ENCODE measurements at places on chromosomes 2 and 18. TPM values are rescaled to one million over a fixed set of nuclear protein-coding genes. Genes with fewer than 3 reads are reported as not detected.

Gene LOXL3
- total RNA-seq: 8.0 TPM

Gene IL1R2
- not detected for total RNA-seq

Gene COLEC12
- total RNA-seq: 97.7 TPM

Gene ANKRD30B
- not detected for total RNA-seq

Gene REG3G
- total RNA-seq: not detected

GRCh38 chr2:199985625-199986207 lies 30.3 kb downstream of the MAIP1 start:
- no peak overlapping the region for H3K27ac ChIP-seq
- no peaks in the 10 kb centered on the region for H3K27me3 ChIP-seq
- no peak overlapping the region for H3K4me3 ChIP-seq
- H3K4me1 ChIP-seq: no peaks in the 10 kb centered on the region
- no peaks in the 10 kb centered on the region for H3K36me3 ChIP-seq

DNA sequence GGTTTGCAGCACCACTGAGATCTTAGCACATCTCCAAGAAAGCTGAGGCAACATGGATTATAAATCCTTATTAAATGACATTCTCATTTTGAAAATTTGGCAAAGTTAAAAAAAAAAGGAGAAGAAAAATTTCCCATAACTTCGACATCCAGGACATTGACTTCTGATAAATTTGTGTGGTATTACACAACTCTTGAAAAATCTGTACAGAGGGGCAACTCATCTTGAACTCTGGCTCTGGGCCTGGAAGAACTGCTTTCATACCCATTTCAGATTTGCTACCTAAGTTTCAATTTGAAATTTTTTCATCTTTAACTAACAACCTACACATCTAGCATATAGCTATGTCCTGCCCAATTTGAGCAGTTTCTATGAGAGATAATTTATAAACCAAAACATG lies 118.0 kb upstream of the UGP2 start:
- no peaks in the 10 kb centered on the region for H3K4me1 ChIP-seq
- no peaks in the 10 kb centered on the region for H3K36me3 ChIP-seq
- no peak for DNase-seq
- H3K27me3 ChIP-seq: no peaks in the 10 kb centered on the region

DNA sequence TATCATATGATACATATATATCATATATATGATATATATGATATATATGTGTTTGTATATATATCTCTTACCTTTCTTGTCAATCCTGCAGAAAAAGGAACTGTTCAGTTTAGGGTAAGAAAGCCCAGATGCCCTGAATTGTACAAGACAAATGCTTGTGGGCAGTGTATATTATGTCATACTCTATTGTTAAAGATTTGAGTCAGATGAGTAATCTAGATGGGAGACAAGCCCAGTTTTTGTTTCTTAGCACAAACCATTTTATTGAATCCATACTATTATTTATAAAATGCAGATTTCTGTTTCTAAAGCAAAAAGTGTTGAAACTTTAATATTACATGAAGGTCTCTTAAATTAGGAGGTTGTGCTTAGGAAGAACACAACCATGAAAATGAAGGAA lies 90.6 kb downstream of the VRK2 start:
- peaks cover 20% of the 10 kb centered on the region for H3K36me3 ChIP-seq
- H3K4me3 ChIP-seq: no peak overlapping the region
- H3K27ac ChIP-seq: no peak overlapping the region

DNA sequence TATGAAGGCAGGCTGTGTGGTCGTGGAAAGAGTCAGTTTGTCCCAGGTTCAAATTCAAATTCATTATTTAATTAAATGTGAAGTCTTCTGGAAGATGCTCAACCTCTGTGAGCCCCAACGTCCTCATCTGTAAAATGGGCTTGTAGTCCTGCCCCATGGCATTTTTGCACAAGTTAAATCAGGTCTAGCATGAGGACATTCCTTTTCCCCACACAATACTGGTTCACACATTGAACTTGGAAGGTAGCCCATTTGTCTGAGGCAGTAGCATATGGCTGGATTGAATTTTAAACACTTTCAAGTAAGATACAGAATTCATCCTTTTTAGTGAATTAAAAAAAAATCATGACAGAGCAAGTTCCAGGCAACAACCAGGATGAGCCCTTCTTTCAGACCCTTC lies 665.4 kb upstream of the HS6ST1 start:
- no peak for DNase-seq
- H3K36me3 ChIP-seq: no peaks in the 10 kb centered on the region
- no peak overlapping the region for H3K4me3 ChIP-seq
- no peak overlapping the region for H3K27ac ChIP-seq
- no peaks in the 10 kb centered on the region for H3K27me3 ChIP-seq

- H3K4me3 ChIP-seq: no peak overlapping the region
- no peaks in the 10 kb centered on the region for H3K36me3 ChIP-seq
- peaks cover 4% of the 10 kb centered on the region for H3K4me1 ChIP-seq
- no peak for DNase-seq
These were observed 95.3 kb upstream of the GLS start for GRCh38 chr2:190785334-190785733.

DNA sequence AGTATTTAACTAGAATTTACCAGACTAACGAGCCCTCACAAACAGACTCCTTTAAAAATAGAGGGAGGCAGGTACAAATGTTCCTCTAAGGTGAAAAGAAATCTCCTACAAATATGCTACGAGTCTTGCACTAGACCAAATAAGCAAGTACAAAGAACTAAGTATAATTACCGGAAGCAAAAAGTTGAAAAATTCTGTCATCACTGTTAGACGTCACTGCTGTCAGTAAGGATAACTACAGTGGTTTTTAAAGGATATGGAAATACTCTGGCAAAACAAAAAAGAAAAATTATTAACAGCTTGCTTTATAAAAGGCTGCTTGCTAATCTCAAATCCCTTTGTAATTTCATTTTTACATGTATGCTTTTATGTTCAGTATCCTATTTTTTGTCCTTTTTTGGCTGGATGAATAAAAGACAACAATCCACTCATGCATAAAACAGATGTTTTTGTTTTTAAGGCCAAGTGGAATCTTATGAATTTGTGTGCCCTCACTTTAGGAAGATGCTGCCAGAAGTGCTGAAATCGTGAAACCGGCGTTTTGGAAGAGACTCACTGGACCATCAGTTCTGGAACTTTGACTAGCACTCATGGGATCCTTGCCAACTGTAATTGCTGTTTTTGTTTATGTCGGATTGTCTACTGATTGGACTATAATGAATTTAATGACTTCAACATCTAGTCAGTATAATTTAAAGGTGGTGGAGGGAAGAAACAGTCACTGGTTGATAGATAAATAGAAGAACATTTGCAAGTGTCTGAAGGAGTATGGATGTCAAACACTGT lies 6.7 kb downstream of the ZNF521 start:
- H3K27ac ChIP-seq: no peak overlapping the region
- no peaks in the 10 kb centered on the region for H3K4me1 ChIP-seq
- H3K36me3 ChIP-seq: no peaks in the 10 kb centered on the region
- peaks cover 18% of the 10 kb centered on the region for H3K27me3 ChIP-seq
- H3K4me3 ChIP-seq: no peak overlapping the region

DNA sequence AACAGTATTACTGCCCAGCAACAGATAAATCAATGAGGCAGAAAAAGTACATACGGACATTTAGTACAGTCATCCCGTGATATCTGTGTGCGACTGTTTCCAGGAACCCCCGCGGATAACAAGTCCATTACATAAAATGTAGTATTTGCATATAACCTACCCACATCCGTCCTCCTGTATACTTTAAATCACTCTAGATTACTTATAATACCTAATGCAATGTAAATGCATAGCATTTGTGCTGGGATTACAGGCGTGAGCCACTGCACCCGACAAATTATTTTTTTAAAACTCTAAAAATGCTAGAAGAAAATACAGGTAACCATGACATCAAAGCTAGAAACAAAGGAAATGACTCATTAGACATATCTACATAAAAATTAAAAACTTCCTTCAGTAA lies 91.6 kb downstream of the FAM161A start:
- no peaks in the 10 kb centered on the region for H3K36me3 ChIP-seq
- H3K4me1 ChIP-seq: no peaks in the 10 kb centered on the region
- DNase-seq: no peak
- H3K4me3 ChIP-seq: no peak overlapping the region
- H3K27me3 ChIP-seq: peaks cover 5% of the 10 kb centered on the region
- H3K27ac ChIP-seq: no peak overlapping the region

GRCh38 chr2:219158025-219158424 lies 2.6 kb downstream of the NHEJ1 start:
- no peak for DNase-seq
- H3K4me3 ChIP-seq: no peak overlapping the region
- H3K4me1 ChIP-seq: peaks cover 5% of the 10 kb centered on the region
- peaks cover 13% of the 10 kb centered on the region for H3K27me3 ChIP-seq
- H3K27ac ChIP-seq: no peak overlapping the region

DNA sequence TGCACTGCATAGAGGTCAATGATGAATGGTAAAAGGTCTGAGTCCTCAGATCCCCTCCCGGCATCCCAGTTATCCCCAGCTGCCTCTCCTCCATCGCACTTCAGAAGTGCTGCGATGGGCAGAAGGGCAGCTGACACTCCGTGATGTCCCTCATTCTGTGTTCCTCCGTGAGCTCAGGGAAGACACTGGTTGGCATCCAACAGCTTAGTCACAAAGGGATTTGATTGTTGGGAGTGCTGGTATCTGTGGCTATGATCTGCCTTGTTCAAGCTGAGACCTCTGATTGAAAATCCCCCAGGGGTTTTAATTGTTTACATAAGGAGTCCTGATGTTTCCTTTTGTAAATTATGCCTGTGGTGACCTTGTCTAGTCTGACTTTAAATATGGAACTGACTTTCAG lies 19.0 kb upstream of the SAG start:
- H3K27ac ChIP-seq: no peak overlapping the region
- H3K27me3 ChIP-seq: no peaks in the 10 kb centered on the region
- H3K4me1 ChIP-seq: peaks cover 10% of the 10 kb centered on the region
- no peak overlapping the region for H3K4me3 ChIP-seq

- H3K36me3 ChIP-seq: peaks cover 7% of the 10 kb centered on the region
- no peaks in the 10 kb centered on the region for H3K27me3 ChIP-seq
- no peaks in the 10 kb centered on the region for H3K4me1 ChIP-seq
- no peak for DNase-seq
- no peak overlapping the region for H3K4me3 ChIP-seq
These were observed 13.5 kb downstream of the GAD1 start for GRCh38 chr2:170830166-170830565.

DNA sequence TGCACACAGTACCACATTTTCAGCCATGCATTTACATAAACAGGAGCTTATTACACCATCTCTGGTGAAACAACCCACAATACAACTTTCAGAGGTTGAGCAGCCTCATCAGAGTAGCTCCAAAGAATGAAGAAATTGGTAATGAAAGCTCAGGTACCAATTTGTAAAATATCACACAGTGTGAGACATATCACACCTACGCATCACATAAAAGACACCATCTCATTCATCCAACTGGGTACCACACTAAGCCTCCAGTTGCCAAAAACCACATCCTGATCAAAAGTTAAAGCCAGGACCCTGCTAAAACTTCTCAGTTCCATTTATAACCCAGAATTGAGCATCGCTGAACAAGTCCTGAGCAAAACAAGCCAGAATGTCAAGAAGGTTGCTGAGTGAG lies 4.6 kb downstream of the TMEM163 start:
- no peaks in the 10 kb centered on the region for H3K36me3 ChIP-seq
- H3K27me3 ChIP-seq: peaks cover 71% of the 10 kb centered on the region
- H3K27ac ChIP-seq: no peak overlapping the region
- H3K4me3 ChIP-seq: no peak overlapping the region
- DNase-seq: no peak

DNA sequence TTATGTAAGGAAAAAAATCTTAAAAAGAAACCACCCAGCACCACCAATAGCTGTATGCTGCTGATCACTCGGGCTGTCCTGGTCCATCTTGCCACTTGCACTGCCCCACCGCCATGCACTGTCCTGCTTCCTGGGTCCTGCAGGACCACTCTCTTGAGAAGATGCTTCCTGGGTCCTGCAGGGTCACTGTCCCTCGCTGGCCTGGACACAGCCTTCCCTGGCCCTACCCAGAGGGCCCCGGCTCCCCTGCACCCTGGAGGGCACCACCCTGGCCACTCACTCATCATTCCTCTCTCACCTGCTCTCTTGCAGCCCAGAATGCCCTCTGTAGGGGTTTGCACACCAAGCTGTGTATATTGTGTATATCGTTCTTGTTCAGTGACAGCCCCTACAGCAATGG lies 2.4 kb upstream of the OTOS start:
- H3K4me3 ChIP-seq: no peak overlapping the region
- no peak for DNase-seq
- H3K36me3 ChIP-seq: no peaks in the 10 kb centered on the region
- no peaks in the 10 kb centered on the region for H3K4me1 ChIP-seq

DNA sequence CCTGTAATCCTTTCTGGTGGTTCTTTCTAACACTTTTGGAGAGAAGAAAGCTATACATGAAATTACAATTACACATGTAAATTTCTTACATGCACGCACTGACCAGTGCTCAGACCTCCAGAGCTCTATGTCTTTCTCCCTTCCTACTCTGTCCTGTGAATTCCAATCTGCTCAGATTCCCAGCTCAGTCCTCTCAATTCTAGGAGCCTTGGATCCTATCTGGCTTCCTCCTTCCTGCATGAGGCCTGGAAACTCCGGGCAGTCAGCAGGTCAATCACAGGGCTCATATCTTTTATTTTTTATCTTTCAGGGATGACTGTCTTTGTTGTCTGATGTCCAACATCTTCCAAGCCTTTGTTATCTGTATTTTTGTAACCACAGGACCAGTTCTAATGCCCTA lies 56.0 kb downstream of the NEURL3 start:
- H3K27me3 ChIP-seq: no peaks in the 10 kb centered on the region
- no peak for DNase-seq
- no peak overlapping the region for H3K27ac ChIP-seq
- no peak overlapping the region for H3K4me3 ChIP-seq
- H3K36me3 ChIP-seq: no peaks in the 10 kb centered on the region

- no peaks in the 10 kb centered on the region for H3K4me1 ChIP-seq
- no peak overlapping the region for H3K27ac ChIP-seq
- DNase-seq: peak; percentile 24
- H3K27me3 ChIP-seq: no peaks in the 10 kb centered on the region
- H3K36me3 ChIP-seq: no peaks in the 10 kb centered on the region
- no peak overlapping the region for H3K4me3 ChIP-seq
These were observed 364.1 kb upstream of the HS6ST1 start for GRCh38 chr2:128682729-128683284.

- peaks cover 11% of the 10 kb centered on the region for H3K36me3 ChIP-seq
- H3K27ac ChIP-seq: no peak overlapping the region
- no peak for DNase-seq
- H3K4me1 ChIP-seq: no peaks in the 10 kb centered on the region
- peak overlapping the region; percentile 77 for H3K4me3 ChIP-seq
These were observed 819 bp upstream of the SERPINE2 start for GRCh38 chr2:224039770-224040440.

- H3K36me3 ChIP-seq: no peaks in the 10 kb centered on the region
- DNase-seq: peak; percentile 58
These were observed 823.1 kb downstream of the EPHA4 start for GRCh38 chr2:220748875-220749479.

- H3K4me1 ChIP-seq: no peaks in the 10 kb centered on the region
- no peaks in the 10 kb centered on the region for H3K36me3 ChIP-seq
- H3K27ac ChIP-seq: no peak overlapping the region
- H3K27me3 ChIP-seq: no peaks in the 10 kb centered on the region
- DNase-seq: no peak
These were observed 46.2 kb upstream of the PXDN start for GRCh38 chr2:1790473-1790872.

All from endodermal cell (in vitro differentiated cells).